Natural killer cell (primary cell): ENCODE measurements at places on chromosomes 2 and 18. TPM values are rescaled to one million over a fixed set of nuclear protein-coding genes. Genes with fewer than 3 reads are reported as not detected.

GRCh38 chr2:42298132-42298531, 62.9 kb downstream of the COX7A2L start:
- peak overlapping the region; percentile 60 for H3K27ac ChIP-seq
- DNase-seq: no peak
- H3K4me1 ChIP-seq: peaks cover 9% of the 10 kb centered on the region
- H3K36me3 ChIP-seq: peaks cover 39% of the 10 kb centered on the region

GRCh38 chr2:119431155-119431975, at the start of gene TMEM37:
Gene TMEM37 (plus strand): TSS chr2:119431854. CDS start chr2:119431904, 50 bp downstream.
- H3K27ac ChIP-seq: no peak within 1 kb of the TSS
- no peak for DNase-seq
- H3K4me1 ChIP-seq: peaks cover 10% of the 10 kb centered on the region
- H3K4me3 ChIP-seq: no peak within 1 kb of the TSS

The MC5R gene
- total RNA-seq: not detected

DNA sequence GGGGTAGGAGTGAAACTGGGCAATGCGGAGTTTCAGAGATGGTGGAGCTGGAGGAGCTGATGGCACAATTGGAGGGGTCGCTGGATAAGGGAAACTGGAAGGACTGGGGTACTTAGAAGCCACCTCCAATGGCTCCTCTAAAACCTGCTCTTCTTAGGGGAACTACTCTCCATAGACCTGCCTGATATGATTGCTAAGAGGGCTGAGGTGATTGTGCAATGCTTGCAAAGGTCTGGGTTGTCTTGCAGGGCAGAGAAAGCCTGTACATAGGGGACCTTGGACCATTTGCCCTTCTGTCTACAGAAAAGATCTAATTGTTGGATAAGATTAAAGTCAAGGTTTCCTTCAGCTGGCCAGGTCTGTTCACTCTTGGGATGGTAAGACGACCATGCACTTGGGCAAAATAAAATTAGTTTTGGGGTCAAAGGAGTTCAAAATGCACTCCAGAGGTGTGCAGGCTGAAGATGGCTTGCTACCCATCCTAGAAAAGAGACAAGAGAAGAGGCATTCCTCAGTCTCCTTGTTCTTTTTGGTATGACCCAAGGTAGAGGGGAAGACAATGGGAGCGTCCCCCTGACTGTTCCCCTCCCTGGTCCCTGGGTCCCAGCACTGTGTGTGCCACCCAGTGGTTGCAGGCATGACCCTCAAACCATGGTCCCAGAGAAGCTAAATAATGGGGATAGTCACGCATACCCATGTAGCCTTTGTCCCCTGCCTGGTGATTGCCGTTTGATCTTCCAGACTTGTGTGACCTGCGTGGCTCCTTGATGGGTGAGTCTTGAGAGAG, 41.1 kb downstream of the STK17B start:
- H3K4me3 ChIP-seq: no peak overlapping the region
- H3K36me3 ChIP-seq: peaks cover 20% of the 10 kb centered on the region
- no peak for DNase-seq
- no peaks in the 10 kb centered on the region for H3K27me3 ChIP-seq

The TFCP2L1 gene
- 0.72 TPM for total RNA-seq

The KLHL30 gene
- not detected for total RNA-seq
